Cardiac muscle cell (in vitro differentiated cells and primary cell): ENCODE measurements at places on chromosomes 6 and 20. TPM values are rescaled to one million over a fixed set of nuclear protein-coding genes. Genes with fewer than 3 reads are reported as not detected.

GRCh38 chr20:32963176-32963575 is 41.1 kb downstream of the SUN5 start:
- no peak for DNase-seq

Gene ADGRB3
- total RNA-seq: 0.81 and 1.4 TPM in 2 replicates

Gene FILIP1
- total RNA-seq: 56.8 and 107 TPM in 2 replicates

- no peak for DNase-seq
Observed at GRCh38 chr6:158752613-158753012, 66.6 kb downstream of the EZR start.

Gene OPRL1
- total RNA-seq: 5.3 and 9.6 TPM in 2 replicates

Gene TREML1
- not detected in 2 replicates for total RNA-seq

GRCh38 chr20:58268421-58268821 is 40.0 kb upstream of the ANKRD60 start:
- no peak for DNase-seq

Gene ELOVL4
- 3.9 and 6.9 TPM in 2 replicates for total RNA-seq

DNA sequence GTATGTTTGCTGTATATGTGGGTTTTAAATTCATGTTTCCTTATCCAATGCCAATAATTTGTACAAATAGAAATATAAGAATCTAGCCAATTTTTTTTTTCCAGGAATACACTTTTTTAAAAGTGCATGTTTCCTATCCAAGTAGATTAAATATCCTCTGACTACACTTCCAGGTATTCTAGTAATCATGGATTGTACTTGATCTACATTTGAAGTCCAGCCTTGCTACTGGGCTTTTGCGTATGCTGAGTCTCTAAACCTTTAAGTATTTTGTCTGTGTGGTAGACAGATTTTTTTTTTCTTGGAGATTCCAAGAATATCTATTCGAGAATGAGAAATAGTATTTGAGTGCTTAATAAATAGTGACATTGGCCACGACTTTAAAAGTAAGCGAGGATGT is 188.3 kb downstream of the SASH1 start:
- no peak for DNase-seq

DNA sequence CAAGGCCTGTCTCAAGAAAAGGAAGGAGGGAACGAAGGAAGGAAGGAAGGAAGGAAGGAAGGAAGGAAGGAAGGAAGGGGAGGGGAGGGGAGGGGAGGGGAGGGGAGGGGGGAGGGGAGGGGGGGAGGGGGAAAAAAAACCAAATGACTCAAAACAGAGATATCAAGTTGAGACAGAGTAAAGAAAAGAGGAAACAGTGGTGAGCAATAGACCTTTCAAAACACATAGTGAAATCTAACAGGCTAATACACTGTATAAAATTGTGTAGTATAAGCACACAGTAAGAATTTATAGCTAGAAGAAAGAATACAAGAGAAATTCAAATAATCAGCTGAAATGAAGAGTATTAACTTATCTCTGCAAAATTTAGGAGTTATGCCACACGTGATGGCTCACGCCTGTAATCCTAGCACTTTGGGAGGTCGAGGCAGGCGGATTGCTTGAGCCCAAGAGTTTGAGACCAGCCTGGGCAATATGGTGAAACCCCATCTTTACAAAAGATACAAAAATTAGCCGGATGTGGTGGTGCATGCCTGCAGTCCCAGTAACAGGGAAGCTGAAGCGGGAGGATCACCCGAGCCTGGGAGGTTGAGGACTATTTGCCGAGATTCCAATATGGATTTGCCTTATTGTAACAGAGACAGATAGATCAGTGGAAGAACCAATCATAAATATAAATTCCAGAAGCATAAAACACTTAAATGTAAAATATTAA is 123.2 kb downstream of the PRND start:
- no peak for DNase-seq

GRCh38 chr20:54368570-54368969 is 106.8 kb upstream of the DOK5 start:
- DNase-seq: no peak

Gene MCCD1
- not detected in 2 replicates for total RNA-seq

GRCh38 chr20:47479506-47479905 is 22.2 kb upstream of the NCOA3 start:
- DNase-seq: no peak

Gene ADGRG6
- total RNA-seq: 8.7 and 12.9 TPM in 2 replicates

- DNase-seq: no peak
Observed at GRCh38 chr6:169429001-169429400, 175.4 kb upstream of the THBS2 start.

DNA sequence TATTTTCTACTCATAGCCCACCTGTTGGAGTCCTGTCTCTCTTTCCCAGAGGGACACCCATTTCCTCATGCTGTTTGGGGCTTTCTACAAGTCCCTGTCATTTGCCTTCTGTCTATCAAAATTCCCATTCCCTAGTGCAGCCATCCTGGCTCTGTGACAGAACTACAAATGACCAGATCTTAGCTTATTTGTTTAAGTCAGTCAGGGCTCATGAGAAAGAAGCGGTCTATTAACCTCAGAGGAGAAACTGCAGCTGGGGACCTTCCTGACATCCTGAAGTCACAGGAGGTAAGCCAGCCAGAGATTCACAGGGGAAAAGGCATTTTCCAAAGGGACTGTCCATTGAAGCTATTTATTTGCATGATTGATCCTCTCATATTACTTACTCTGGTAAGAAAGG is 1.7 kb upstream of the COL9A1 start:
- no peak for DNase-seq

GRCh38 chr20:38573413-38573812 is 7.6 kb upstream of the ADIG start:
- DNase-seq: no peak

DNA sequence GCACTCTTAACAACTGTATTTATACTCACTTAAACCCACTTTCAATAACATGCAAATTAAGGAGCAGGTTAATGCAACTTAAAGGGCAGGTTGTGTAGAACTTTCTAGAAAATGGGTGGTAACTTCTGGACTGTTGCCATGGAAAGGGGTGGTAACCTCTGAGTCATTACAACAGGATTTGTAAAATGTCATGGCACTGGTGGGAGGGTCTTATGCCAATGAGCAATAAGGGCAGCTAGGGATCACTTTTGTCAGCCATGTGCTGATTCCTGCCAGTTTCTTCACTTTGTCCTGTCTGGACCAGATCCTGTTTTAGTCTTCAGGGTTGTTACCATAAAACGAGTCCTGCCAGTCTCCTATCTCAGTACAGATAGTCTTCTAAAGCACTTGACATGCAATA is 560.5 kb upstream of the PTCHD4 start:
- DNase-seq: peak; percentile 4

GRCh38 chr6:11538052-11538818 is 686 bp downstream of the TMEM170B start:
- peak; percentile 56 for DNase-seq

DNA sequence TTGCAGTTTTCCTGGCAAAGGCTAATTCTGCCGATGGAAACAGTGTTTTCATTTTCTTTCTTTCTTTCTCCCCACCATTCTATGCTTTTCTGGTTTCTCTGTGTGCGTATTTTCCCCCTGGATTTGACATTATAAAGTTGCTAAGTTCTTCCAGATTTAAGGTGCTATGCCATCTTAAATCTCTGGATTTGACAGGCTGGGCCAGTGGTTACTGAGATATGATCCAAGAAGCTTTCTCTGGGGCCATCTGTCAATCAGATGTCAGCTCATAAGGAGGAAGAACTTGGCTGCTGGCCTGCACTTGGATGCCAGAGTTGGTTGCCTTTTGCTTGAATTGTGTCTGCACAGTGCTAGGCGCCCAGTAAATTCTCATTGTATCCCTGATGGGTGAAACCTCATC is 39.7 kb downstream of the SLC2A10 start:
- DNase-seq: no peak

Gene CFAP206
- total RNA-seq: 0.14 TPM in 1 of 2 replicates, not detected in the other

DNA sequence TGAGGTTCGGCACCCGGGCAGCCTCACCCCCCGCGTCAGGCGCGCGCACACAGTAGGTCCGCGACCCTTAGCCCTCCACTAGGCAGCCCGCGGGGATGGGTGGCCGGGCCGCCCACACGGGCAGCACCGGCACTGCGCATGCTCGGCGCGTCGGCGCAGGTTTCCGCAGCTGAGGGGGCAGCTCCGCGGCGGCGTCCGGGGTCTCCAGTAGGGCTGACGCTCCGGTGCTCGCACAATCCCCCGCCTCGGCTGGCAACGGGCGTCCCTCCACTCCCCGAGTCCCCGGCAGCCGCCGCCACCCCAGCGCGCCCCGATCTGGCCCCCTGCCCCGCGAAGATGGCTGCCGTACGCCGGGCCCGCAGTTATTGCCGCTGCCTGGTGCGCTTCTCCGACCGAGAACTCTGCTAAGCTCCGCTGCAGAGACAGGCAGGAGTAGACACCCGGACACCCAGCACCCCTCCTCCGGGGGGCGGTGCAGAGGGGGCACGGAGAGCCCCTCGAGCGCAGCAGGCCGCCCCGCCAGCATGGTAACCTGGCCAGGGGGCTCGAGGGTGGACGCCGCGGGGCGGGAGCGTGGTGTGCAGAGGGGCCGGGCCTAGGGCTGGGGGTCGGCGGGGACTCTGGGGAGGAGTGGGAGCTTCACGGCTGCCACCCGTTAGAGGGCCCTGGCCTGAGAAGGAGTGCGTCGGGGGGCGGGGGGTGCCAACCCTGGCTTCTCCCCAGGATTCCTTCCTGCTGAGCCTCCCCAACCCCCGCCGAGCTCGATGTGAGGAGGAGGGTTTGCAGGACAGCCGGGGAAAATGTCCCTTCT is at the start of gene FBXO9:
Gene FBXO9 (plus strand): TSS at position 139 of the 811 bp plus-strand sequence. CDS start 386 bp downstream, at position 525.
- DNase-seq: peak; percentile 62

DNA sequence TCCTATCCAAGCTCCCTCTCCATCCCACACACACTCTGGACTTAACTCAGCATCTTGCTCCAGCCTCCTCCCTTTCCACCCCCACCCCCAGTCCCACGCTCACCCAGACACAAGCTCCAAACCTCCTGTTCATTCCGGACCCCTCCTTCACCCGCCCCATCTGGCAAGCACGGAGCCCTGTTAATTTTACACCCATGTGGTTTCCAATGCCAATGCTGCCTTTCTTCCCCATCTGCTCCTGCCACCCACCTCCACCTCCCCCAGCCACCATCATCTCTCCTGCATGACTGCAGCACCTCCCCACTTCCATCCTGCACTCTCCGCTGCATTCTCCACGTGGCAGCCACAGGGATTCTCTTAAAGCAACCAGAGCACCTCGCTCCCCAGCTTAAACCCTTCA is 9.9 kb upstream of the CDK5RAP1 start:
- DNase-seq: no peak

DNA sequence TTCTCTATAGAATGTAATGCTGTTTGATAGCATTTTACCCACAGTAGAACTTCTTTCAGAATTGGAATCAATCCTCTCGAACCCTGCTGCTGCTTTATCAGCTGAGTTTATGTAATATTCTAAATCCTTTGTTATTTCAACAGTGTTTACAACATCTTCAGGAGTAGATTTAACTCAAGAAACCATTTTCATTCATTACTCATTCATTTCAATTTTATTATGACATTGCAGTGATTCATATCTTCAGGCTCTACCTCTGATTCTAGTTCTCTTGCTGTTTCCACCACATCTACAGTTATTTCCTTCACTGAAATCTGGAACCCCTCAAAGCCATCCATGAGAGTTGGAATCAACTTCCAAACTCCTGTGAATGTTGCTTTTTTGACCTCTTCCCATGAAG is 93.7 kb downstream of the ZFAND3 start:
- DNase-seq: no peak
